ENCODE measurements at places on chromosomes 1 and 21. TPM values are rescaled to one million over a fixed set of nuclear protein-coding genes. Genes with fewer than 3 reads are reported as not detected.
A peak's percentile ranks its signal among the peaks of the same experiment; 100 is the strongest.

Gene PGLYRP4
- not detected for total RNA-seq

Gene OTUD3
- total RNA-seq, result 3.6 TPM

Gene AXDND1
- total RNA-seq, result not detected

Gene KMO
- not detected for total RNA-seq

- DNase-seq, result peak; percentile 64
Measured at GRCh38 chr1:31745096-31745945, 18.8 kb downstream of the ADGRB2 start.

GRCh38 chr1:6591222-6591621 lies 11.4 kb downstream of the ZBTB48 start:
- DNase-seq, result no peak

Gene LEFTY1
- total RNA-seq, result not detected

Gene IGSF21
- total RNA-seq, result not detected

Gene RPTN
- total RNA-seq, result not detected

Gene ELF3
- not detected for total RNA-seq

GRCh38 chr1:246351721-246352120 lies 155.4 kb downstream of the SMYD3 start:
- no peak for DNase-seq

- no peak for DNase-seq
Measured at GRCh38 chr1:225653463-225654276, 747 bp upstream of the ENAH start.

Gene COL24A1
- total RNA-seq, result not detected
